GM12864 (cell line): ENCODE measurements at places on chromosomes 5 and 9.

GRCh38 chr5:125575171-125575890, 828.9 kb upstream of the ZNF608 start:
- DNase-seq = no peak

GRCh38 chr9:126524353-126525077, 89.2 kb upstream of the LMX1B start:
- no peak for DNase-seq

GRCh38 chr5:142152384-142152732, 43.8 kb downstream of the NDFIP1 start:
- DNase-seq = no peak

DNA sequence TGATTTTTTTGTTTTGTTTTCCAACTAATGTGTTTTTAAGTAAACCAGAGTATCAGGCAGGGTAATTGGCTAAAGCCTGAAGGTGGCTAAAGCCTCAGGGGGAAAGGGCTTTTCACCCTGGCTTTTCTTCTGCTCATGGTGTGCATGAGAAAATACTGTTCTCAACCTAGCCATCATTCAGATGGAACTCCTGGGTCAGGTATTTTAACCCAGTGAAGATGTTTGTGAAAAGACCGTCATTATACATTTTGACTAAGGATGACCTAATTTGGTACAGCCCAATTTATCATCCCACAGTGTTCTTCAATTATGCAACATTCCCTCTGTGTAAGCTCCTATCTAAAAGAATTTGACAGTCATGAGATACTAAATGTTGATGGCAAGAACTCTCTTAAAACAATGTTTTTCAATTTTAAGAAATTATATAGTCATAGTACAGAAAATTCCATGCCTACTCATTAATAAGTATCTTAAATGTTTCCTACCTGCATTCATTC, 209.5 kb upstream of the TARS1 start:
- no peak for DNase-seq

GRCh38 chr9:121596515-121596914, 54.9 kb upstream of the DAB2IP start:
- no peak for DNase-seq

DNA sequence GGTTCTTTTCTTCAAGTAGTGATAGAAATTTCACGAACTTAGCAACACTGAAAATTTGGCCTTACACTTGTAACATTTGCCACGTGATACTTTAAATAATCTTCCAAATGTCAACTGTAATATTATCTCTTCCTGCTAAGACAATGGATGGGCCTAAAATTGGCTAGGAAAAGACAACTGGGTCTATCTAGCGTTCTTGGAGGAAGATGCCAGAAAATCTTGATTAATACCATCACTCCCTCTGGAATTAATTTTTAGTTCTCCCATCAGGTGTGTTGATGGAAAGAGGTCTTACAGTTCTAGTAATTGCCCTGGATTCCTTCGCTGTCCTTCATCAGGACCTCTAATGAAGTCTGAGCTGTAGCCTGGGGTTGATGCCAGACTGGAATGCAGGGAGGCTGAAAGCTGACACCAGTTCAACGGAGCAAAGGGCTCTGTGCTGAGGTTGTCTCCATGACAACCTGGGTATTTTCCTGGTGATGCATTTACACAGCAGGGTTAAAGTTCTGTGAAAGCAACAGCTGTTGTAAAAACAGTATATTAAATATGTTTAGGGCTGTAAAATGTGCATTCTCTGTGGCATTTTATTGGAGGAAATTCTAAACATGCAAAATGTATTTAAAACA, 92.3 kb downstream of the GAS1 start:
- no peak for DNase-seq

- no peak for DNase-seq
Measured at GRCh38 chr9:77020413-77021290, 1.2 kb downstream of the FOXB2 start.

DNA sequence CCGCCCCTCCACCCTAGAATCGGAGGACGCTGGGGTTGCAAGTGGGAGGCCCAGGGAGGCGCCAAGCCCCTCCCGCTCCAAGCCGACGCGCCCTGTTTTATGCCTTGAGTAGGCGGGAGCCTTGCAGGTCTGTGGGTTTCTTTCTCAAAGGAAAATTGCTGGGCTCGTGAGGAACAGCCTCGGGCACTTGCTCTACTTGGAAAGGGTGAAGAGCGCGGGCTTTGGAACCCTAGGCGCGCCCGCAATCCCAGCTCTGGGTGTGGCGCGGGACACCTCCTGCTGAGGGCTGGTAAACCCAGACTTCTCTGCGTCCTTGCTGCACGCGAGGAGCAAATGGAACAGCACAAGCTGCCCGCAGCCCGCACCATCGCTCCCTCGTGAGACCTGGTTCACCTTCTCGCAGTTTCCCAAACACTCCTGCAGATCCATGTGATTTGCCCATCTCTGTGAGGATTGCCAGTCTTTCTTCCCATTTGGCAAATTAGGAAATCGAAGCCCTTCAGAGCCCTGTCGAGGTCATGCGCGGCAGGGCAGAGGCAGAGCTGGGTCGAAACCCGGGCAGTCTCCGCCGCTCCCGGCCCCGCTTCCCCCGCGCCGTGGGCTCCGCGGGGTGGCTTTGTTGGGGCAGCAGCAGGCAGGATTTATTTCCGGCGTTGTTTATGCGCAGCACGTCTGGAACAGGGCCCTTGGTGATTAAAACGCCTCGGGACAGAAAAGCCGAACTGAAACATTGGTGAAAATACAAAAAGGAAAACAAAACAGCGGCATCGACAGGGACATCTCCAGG, 98.4 kb upstream of the CPLX2 start:
- DNase-seq = no peak

GRCh38 chr5:78287833-78288232, 6.7 kb downstream of the AP3B1 start:
- no peak for DNase-seq

DNA sequence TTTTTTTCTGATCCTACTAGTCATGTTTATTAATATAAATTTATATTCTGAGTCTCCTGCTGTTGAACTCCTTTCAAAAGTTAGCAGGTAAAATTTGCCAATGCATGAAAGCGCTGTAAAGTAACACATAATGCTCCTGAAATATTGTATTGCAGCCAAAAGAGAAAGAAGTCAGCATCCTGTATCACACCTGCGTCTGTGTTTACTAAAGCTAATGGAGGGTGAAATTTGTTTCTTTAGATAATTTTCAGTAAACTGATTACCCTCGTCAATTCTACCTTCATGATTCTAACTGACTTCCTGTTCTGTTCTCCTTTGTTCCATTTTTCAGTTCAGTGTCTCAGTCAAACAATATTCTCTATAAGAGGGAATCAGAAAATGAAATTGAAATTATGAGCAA, 415.4 kb downstream of the CDH9 start:
- DNase-seq = no peak

DNA sequence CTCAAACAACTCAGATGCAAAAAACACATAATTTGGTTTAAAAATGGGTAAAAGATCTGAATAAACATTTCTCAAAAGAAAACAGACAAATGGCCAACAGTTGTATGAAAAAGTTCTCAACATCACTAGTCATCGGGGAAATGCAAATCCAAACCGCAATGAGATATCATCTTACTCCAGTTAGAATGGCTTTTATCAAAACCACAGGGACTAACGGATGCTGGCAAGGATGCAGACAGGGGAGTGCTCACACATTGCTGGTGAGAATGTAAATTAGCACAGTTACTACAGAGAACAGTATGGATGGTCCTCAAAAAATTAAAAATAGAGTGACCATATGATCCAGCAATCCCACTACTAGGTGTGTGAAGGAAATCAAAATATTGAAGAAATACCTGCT, 589.1 kb upstream of the ADAMTS16 start:
- no peak for DNase-seq

- no peak for DNase-seq
Measured at GRCh38 chr9:15306068-15306756, 804 bp downstream of the TTC39B start.

DNA sequence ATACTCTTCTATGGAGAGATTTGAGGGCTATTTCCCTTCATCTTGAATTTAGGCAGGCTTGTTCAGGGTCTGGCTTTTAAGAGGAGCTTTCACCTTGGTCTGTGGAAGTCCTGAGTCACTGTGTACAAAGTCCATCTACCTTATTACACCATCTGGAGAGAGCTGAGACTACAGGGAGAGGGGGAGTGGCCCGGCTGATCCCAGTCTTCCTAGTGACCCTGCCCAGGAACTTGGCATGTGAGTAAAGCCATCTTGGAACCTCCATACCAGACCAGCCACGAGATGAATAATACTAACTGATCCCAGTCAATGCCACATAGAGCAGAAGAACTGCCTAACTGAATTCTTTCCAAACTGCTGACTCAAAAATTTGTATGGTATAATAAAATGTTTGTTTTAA, 8.4 kb upstream of the IL6ST start:
- DNase-seq = no peak

DNA sequence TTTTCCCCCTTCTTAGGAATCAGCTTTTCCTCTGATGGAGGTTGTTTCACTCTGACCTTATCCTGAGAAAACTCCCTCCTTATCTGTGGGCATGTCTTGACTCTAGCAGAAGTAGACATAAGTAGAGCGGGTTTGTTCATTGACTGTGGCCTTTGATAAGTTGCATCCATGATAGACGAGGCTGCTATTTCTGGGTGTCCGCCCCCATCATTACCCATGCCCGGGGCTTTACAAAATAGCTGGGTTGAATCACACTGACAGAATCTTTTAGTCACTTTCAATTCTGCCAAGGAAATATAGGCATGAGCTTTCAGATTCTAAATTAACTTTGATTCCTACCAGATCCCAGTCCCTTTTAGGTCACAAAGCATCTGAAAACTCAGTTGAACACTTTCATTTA, 223.8 kb downstream of the SEC61B start:
- DNase-seq = no peak

DNA sequence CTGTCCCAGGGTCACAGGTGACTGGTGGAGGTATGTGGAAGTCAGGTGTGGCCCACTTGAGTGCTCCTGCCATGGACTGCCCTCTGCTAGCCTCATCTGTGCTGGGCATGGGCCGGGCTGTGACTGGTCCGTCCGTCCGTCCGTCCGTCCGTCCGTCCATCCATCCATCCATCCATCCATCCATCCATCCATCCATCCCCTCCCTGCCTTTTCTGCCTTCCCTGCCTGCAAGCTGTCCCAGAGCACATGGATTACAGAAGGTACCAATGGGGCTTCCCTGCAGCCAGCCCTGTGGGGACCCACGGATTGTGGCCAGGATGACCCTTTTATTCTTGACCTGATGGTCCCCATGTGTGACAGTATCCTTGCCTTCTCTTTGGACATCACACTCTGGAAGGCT, 92.5 kb downstream of the MACROH2A1 start:
- DNase-seq = no peak

DNA sequence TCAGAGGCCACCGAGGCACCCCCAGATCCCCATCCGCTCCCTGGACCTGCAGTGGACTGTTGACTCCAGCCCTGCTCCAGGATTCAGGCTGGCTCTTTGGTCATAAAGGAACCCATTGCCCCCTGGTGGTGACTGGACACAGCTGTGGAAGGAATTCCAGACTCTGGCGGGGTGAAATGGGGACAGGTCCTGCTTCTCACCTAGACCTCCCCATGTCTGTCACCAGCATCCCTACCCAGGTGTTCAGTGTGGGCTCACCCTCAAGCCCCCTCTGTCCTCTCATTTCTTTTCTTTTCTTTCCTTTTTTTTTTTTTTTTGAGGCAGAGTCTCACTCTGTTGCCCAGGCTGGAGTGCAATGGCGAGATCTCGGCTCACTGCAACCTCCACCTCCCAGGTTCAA, 25.5 kb upstream of the STXBP1 start:
- no peak for DNase-seq

GRCh38 chr9:33236571-33236970, 3.4 kb upstream of the SPINK4 start:
- no peak for DNase-seq

DNA sequence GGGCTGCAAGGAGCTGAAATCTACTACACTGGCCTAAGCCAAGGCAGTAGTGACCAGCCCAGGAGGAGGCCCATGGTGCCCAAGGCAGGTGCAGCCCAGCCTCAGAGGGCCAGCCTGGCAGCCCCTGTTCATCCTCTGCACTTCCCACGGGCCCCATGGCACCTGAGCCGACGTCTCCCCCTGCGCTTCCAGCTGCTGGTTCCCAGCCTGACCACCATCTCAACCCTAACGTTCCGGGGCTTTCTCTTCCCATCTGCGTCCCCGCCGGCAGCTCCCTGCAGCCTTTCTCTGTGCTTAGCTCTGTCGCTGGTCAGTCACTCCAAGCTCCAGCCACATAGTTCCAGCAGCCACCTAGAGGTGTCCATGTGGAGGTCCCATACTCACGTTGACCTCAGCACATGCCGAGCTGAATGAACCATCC, 105.5 kb upstream of the LMX1B start:
- no peak for DNase-seq

GRCh38 chr5:8752595-8752994, 793.3 kb downstream of the SEMA5A start:
- DNase-seq = no peak

DNA sequence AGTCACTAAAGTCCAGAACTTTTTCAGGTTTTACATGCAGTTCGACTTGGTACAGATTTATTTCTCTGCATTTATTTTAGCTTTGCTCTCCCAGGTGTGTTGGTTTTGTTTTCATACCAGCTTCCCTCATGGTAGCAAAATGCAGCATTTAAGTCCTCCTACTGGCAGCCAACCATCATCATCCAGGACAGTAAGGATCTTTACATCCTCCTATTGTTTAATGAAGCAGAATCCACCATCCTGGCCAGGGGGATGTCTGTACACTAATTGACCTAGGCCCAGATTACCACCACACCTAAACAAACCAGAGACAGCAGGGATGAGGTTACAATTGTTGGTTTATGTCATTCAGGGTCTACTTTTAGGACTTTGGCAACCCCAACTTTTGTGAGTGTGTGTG, 22.3 kb downstream of the CAMK4 start:
- DNase-seq = no peak

DNA sequence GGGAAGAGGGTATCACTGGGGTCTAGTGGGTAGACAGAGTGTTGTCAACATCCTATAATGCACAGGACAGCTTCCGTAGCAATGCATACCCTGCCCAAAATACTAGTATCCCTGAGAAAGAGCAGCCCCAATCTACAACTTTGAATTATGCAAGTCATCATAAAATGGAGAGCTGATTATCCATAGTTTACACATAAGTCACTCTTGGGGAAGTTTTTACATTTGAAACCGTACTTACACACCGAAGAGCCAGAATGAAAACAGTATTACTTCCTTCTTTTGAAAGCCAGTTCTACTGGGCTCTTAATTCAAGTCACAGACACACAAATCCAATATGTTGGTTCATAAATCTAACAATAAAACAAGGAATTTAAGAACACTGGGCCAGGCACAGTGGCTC, 21.6 kb downstream of the RNF145 start:
- no peak for DNase-seq

- no peak for DNase-seq
Measured at GRCh38 chr5:178250263-178250662, 17.7 kb upstream of the PHYKPL start.
